Aorta (tissue), 5 donors: ENCODE measurements at places on chromosomes 12 and 14. TPM values are rescaled to one million over a fixed set of nuclear protein-coding genes. Genes with fewer than 3 reads are reported as not detected.

GRCh38 chr12:2284857-2285256 is 232.1 kb downstream of the CACNA1C start:
- no peak overlapping the region for H3K27ac ChIP-seq
- no peaks in the 10 kb centered on the region for H3K36me3 ChIP-seq
- peaks cover 20% of the 10 kb centered on the region for H3K4me1 ChIP-seq

GRCh38 chr14:101739446-101740141 is 21.9 kb upstream of the PPP2R5C start:
- H3K27me3 ChIP-seq, result no peaks in the 10 kb centered on the region
- H3K27ac ChIP-seq, result no peak overlapping the region
- no peak for DNase-seq
- no peak overlapping the region for H3K4me3 ChIP-seq

DNA sequence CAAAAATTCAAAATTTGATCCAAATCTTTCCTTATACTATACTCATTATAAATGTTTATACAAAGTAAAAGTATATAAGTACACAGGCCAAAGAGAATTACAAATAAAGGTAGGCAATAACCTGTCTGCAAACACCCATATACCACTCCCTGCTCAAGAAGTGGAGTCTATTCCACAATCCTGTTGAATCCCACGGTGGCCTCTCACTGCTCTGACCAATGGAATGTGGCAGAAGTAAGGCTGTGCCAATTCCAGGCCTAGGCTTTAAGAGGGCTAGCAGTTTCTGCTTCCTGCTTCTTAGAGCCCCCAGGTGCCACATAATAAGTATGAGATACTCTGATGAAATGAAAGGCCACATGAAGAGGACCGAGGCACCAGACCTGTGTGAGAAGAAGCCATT is 79.8 kb upstream of the CFL2 start:
- H3K4me3 ChIP-seq, result no peak overlapping the region
- no peak for DNase-seq
- no peaks in the 10 kb centered on the region for H3K4me1 ChIP-seq
- no peak overlapping the region for H3K27ac ChIP-seq
- H3K27me3 ChIP-seq, result no peaks in the 10 kb centered on the region

Gene TMEM179
- total RNA-seq, result not detected

Gene LUM
- total RNA-seq, result 628 TPM

Gene RNASE1
- total RNA-seq, result 499 TPM

Gene CLEC1A
- total RNA-seq, result 12.9 TPM

- DNase-seq, result no peak
- H3K27me3 ChIP-seq, result no peaks in the 10 kb centered on the region
- no peaks in the 10 kb centered on the region for H3K4me1 ChIP-seq
- no peaks in the 10 kb centered on the region for H3K36me3 ChIP-seq
- H3K27ac ChIP-seq, result no peak overlapping the region
- no peak overlapping the region for H3K4me3 ChIP-seq
Observed at GRCh38 chr12:54046809-54047159, 6.9 kb upstream of the HOXC4 start.

DNA sequence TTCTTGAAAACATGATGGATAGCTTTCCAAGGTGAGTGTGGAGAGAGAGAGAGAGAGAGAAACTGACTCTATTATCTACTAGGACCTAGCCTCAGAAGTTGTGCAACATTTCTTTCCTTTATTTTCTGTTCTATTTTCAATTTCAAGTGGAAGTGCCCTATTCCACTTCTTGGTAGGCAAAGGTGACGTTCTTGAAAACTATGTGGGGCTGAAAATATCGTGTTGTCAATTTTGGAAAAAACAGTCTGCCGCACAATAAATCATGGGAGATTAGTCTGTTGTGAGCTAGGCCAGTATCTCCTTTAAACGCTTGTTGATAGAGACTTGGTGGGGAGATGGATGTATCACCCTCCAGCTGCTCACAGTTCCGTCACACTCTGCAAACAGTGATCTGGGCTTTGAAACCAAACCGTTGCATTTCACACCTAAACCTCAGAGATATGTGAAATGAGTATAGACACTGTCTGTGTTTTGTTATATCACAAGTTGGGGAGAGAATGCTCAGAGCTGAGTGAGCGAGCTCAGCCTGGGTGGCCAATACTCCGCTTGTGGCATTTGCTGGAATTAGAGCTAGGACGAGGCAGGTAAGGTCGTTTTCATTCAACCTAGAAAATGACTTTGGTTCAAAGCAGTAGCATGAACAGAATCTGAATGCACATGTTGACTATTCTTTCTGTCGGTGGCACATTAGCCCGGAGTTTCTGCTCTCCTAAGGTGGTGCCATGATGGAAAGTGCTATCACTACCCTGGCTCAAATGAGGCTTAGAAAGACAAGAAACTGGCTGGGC is 75.1 kb upstream of the ST8SIA1 start:
- no peaks in the 10 kb centered on the region for H3K27me3 ChIP-seq
- H3K27ac ChIP-seq, result no peak overlapping the region
- H3K36me3 ChIP-seq, result no peaks in the 10 kb centered on the region
- no peaks in the 10 kb centered on the region for H3K4me1 ChIP-seq

Gene CLEC6A
- not detected for total RNA-seq

GRCh38 chr12:62717643-62718042 is 217.3 kb downstream of the PPM1H start:
- H3K36me3 ChIP-seq, result no peaks in the 10 kb centered on the region
- no peaks in the 10 kb centered on the region for H3K27me3 ChIP-seq
- H3K4me3 ChIP-seq, result no peak overlapping the region
- DNase-seq, result no peak

GRCh38 chr14:104374718-104375080 is 204.9 kb upstream of the C14orf180 start:
- DNase-seq, result no peak
- H3K27ac ChIP-seq, result no peak overlapping the region

DNA sequence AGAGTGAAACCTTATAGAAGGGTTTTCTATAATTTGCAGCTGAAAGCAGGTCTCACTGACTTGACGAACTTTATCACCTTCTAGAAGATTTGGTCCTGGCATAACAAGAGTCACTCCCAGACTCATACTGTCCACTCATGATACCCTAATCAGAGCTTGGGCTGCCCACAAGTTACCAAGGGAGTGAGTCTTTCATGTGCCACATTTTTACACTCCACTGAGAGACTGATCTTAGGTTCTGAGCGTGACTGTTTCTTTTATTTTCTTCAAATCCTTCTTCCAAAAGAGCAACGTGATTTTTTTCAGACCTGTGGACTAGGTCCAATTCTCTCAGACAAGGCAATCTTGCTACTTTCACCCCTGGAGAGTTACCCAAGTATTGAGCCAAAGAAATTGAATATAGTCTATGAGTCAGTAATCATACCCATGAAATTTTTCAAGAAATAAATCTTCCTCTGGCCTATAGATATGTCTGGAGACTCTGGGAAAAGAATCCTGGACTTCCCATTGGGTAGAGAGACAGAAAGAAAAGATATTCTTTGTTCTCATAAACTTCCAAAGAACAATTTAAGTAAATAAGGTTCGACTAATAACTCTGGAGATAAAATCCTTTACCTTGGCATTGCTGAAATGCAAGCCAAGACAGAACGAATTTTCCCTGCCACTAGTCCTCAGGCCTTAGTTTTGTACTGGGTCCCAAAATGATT is 26.9 kb downstream of the SIX1 start:
- no peaks in the 10 kb centered on the region for H3K36me3 ChIP-seq
- no peak overlapping the region for H3K4me3 ChIP-seq
- no peaks in the 10 kb centered on the region for H3K27me3 ChIP-seq
- no peaks in the 10 kb centered on the region for H3K4me1 ChIP-seq
- DNase-seq, result no peak

DNA sequence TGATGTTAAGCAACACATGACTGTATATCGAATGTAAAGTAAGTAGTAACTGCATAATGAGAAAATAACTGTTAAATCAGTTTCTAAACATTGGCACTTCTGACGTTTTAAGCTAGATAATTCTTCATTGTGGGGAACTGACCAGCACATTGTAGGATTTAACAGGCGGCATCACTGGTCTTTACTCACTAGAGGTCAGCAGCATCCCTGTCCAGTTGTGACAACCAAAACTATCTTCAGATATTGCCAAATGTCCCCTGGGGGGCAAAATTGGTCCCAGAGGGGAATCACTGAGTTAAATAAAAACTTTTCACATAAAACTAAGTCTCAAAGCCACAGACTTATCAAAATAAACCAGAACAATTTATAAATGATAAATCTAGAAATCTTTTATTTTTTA is 65.3 kb downstream of the BLTP3B start:
- no peaks in the 10 kb centered on the region for H3K27me3 ChIP-seq
- peaks cover 5% of the 10 kb centered on the region for H3K36me3 ChIP-seq
- H3K4me1 ChIP-seq, result no peaks in the 10 kb centered on the region
- DNase-seq, result no peak

Gene ADGRD1
- 97.6 TPM for total RNA-seq

Gene POTEG
- total RNA-seq, result not detected
